Activated CD8-positive, alpha-beta memory T cell treated with anti-CD3 and anti-CD28 coated beads for 4 hours (primary cell): ENCODE measurements at places on chromosomes 12 and 14.

GRCh38 chr12:128807161-128807724 lies 16.5 kb downstream of the SLC15A4 start:
- no peak for DNase-seq

DNA sequence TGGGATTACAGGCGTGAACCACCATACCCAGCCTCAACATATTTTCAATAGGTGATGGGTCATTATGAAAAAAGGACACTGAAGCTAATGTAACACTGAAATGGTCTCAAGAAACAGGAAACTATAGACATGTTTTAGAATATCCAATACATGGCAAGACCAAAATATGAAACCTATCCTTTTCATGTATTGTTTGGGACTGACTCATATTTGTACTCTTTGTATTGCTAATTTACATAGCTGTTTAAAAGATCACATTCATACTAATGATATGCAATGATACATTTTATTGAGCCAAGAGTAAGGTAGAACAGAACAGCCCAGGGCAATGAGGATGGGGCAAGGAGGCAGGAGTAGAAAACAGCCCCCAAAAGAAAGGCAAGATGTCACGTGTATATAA lies 32.6 kb downstream of the RESF1 start:
- no peak for DNase-seq

GRCh38 chr12:75683220-75683619 lies 171.8 kb upstream of the KRR1 start:
- DNase-seq: no peak

GRCh38 chr14:68637106-68638021 lies 155.5 kb downstream of the ZFP36L1 start:
- no peak for DNase-seq

GRCh38 chr14:52286661-52287649 lies 19.5 kb downstream of the PTGDR start:
- DNase-seq: no peak

- no peak for DNase-seq
Measured at GRCh38 chr12:113318900-113319628, 15.8 kb downstream of the SLC8B1 start.

DNA sequence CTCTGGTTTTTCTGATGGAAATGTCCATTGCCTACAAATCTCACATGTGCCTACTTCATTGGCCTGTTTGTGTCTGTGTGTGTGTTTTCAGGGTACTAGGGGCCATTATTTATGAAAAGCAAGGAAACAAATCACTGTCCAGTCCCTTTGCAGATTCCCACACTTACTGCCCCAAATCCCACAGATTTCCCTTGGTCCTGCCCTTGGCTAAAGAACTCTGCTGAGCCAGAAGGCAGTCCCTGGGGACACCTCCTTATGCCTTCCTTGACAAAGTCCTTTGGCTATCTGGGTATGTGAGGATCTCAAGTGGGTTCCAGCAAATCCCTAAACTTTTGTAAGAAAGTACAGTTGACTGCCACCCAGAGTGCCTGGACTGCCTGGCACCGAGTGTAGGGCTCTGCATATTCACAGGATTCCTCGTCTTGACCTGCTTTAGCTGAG lies 388.1 kb downstream of the BCAT1 start:
- no peak for DNase-seq

GRCh38 chr12:27504507-27504906 lies 19.5 kb upstream of the PPFIBP1 start:
- DNase-seq: no peak

GRCh38 chr12:124404162-124404784 lies 109.4 kb downstream of the RFLNA start:
- no peak for DNase-seq

DNA sequence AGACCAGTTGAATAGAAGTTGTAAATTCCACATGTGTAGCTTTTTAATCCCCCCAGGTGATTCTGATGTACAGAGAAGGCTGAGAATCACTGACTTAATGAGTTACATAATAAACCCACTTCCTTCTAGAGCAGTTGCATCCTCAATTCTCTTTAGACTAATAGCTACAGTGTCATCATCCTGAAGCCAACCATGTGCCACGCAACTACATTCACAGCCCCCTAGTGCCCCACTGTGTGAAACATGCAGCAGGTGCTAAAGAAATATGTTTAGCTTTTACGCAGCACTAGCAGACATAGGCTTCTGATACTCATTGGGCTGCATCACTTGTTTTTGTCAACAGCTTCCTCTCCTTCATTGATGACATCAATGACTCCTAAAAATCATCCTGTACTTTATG lies 1168.3 kb downstream of the BCL11B start:
- no peak for DNase-seq

- no peak for DNase-seq
Measured at GRCh38 chr12:25187781-25188180, 7.2 kb downstream of the DNAI7 start.

GRCh38 chr12:104473374-104473983 lies 16.7 kb downstream of the CHST11 start:
- DNase-seq: no peak

DNA sequence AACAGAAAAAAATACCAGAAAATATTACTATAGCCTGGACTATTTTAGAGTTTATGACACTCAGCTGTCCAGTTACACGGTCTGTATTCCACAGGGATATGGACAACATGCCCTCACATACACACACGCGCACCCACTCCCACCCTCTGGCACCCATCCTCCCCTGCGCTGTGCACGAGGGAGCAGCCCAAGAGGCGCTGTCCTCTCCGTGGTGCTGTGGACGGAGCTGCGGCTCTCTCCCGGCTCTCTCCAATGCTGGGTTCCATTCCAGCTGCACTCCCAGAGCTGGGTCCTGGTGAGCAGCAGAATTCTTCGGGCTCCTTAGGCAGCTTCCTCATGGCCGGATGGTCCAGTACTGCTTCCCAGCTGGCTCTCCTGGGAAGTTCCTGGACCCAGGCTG lies 6.0 kb upstream of the NGB start:
- DNase-seq: no peak

DNA sequence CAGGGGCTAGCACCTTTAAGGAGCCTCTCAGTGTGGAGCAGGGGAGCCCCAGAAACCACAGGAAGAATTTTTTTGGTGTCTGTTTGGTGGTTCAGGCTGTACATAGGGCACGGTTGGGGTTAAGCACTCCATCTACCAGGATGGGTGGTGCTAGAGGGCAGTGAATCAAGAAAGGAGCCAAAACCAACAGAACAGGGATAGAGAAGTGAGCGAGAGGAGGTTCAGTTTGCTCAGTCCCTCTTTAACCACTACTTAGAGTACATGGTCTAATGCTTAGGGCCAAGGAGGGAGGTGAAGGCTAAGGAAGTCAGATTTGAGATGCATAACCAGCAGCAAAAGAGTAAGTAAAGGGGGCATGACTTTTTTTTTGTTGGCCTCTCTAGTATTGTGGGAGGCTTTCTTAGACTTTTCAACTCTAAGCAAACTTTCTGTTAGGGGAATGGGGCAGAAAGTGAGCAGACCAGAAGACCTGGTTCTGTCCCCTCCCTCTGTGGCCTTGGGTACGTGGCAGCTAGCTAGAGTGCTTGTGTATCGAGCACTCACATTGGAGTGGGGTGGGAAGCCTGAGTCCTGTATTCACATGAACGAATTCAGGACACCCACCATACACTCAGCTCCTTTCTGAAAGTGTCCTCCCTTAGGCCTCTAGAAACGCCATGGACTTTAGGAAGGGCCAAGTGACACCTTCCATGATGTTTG lies 6.6 kb upstream of the NPFF start:
- no peak for DNase-seq

DNA sequence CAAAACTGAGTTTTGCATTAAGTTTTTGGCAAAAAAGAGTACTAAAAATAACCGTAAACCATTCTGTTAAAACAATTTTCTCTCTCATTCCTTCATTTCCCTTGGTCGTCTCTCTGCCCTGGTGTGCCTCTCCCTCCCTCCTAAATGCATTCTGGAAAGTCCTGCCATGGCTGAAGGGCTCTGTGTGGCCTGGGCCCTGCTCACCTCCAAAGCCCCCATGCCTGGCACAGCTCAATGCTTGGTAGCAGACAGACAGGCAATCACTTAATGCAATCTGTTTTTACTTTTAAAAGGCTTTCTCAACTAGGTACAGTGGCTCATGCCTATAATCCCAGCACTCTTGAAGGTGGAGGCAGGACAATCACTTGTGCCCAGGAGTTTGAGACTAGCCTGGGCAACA lies 47.8 kb downstream of the CDC42BPB start:
- no peak for DNase-seq

- no peak for DNase-seq
Measured at GRCh38 chr12:123690191-123690840, 19.4 kb downstream of the TCTN2 start.

GRCh38 chr14:104509673-104510072 lies 69.9 kb upstream of the C14orf180 start:
- DNase-seq: no peak

GRCh38 chr12:43973993-43974392 lies 138.1 kb downstream of the TMEM117 start:
- DNase-seq: no peak

DNA sequence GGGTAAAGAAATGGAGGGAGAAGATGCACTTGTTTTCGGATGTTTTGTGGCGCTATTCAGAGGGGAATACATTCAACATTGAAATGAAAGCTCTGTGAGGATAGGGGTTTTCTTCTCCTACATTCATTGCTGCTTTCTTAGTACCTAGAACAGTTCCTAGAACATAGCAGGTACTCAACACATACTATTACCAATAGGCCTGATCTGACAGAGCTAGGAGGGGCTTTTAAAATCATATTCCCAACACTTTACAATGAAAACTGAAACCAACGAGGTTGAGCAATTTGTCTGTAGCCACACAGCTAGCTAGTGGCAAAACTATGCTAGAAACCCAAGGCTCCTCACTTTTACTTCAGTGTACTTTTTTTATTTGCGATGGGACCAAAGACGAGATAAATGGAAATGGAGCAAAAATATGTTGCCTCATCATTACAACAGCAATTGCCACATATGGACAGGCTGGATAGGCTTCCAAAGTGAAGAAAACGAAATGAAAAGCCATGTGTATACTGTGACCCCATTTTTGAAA lies 23.1 kb upstream of the IL22 start:
- no peak for DNase-seq

- DNase-seq: no peak
Measured at GRCh38 chr14:79702197-79702596, 509.1 kb downstream of the DIO2 start.

GRCh38 chr12:67386869-67387565 lies 117.9 kb downstream of the CAND1 start:
- DNase-seq: no peak

DNA sequence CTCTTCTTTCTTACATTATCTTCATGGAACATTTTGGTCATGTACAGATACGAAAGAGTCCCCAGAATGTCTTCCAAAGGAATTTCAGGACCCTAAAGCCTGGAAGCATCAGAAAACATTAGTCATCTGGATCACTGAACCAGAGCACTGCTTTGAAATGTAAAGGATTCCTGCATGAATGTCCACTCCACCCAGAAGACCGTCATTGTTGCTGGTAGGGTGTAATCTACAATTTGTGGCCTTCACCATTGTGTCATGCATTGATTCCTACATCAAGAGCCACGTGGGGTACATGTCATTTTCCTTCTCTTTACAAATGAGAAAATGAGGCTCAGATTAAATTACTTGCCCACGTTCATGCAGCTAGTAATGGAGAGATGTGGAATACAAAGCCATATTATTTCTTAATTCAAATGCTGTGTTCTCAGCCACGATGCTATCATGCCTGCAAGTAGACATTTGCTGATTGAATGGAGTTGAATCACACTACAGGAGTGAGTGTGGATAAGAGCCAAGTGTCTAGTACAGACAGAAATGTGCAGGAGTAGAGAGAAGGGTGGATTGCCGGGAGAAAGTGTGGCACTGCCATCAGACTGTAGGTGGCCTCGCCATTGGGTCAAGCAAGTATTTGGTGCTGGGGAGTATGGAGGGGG lies 231.2 kb downstream of the C12orf75 start:
- no peak for DNase-seq

- no peak for DNase-seq
Measured at GRCh38 chr12:84696908-84697540, 215.6 kb downstream of the SLC6A15 start.

- no peak for DNase-seq
Measured at GRCh38 chr14:102097441-102098135, 10.7 kb upstream of the HSP90AA1 start.

DNA sequence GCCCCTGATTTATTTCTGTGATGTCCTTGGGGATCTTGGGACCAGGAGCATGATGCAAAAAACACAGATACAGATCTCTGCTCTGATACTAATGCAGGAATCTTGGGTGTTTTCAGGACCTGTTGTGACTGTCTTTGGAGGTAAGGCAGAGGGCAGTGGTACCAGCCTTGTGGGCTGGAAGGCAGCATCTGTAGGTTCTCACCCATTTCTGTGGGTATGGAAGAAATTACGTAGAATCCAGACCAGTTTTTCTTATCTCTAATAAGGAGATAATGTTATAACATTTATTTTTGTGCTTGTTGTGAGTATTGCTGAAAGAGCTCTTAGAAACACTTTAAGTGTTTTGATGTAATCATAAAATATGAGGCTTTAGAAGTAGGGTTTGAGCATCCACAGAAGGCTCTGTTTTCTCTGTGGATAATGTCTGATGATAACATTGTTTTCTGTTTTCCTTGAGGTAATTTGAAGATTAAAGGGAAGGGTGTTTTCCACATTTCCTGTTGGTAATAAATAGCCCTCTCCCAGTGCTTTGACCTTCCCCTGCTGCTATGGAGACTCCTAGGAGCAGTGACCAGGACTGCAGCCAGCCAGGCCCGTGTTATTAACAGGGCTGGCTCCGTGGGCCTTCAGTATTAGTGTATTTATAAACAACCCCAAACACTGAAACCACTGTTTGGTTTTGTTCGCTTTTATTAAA lies 9.4 kb upstream of the DCP1B start:
- no peak for DNase-seq

GRCh38 chr14:104224506-104225277 lies 86.3 kb downstream of the KIF26A start:
- no peak for DNase-seq

GRCh38 chr12:66503746-66504145 lies 175.1 kb downstream of the GRIP1 start:
- DNase-seq: no peak

DNA sequence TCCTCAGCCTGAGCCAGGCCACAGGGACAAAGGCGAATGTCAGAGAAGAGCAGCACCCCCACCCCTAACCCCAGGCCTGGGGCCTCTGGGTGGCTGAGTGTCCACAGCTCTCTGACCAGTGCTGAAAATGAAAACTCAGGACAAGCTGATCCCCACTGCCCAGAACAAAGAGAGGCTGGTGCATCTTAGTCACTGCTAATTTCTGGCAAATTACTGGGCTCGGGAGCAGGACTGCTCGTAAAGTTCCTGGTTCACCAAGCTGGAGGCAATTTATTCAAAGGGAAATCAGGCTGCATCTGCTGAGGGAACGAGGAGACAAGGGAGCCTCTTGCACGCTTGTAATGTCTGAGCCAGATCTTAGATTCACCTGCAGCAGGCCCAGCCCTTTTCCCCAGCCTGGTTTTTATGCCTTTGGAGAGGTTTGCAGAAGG lies 43.2 kb downstream of the CALM1 start:
- no peak for DNase-seq
